NCI-H2029 treated with DMSO at 0.1 percent for 48 hours (cell line): ENCODE measurements at places on chromosomes 12 and 14.

DNA sequence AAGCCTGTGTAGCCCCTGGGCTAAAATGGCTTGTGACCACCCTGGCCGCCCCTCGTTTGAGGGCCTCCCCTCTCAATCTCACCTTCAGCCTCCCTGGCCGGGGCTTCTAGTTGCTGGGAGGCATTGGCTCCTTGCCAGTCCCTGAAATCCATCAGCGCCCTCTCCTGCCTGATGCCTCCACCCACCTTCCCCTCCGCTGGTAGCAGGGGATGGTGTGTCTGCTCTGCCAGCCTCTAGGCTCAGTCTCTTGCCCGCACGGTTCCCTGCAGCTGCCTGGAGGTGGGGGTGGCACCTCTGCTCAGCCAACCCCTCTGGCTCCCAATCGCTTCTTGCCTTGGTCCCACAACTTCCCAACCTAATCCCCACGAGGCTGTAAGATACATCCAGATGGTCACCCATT is 167.9 kb downstream of the PHETA1 start:
- DNase-seq: no peak

- no peak for DNase-seq
Observed at GRCh38 chr12:7207866-7208625, 18.6 kb downstream of the PEX5 start.

- no peak for DNase-seq
Observed at GRCh38 chr14:88559852-88560251, 3.0 kb upstream of the ZC3H14 start.

DNA sequence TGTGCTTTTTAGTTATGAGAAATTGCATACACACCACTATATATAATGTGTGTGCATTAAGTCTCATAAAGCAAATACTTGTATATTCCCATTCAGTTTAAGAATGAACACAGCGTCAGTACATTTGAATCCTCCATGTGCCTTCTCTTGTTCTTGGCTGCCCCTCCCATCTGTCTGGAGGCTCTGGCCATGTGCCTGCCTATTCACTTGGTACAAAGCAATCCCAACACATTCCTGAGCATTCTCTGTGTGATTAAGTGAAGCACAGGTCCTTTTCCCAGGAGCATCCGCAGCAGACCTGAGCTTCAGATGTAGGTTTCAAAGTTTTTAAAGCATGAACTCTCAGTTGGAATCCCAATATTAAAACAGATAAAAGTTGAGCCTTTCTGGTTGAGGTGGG is 58.7 kb downstream of the POLR3B start:
- no peak for DNase-seq
